ENCODE measurements at places on chromosomes 4 and X.

- DNase-seq: peak; percentile 16
These were observed 147.7 kb downstream of the RBM46 start for GRCh38 chr4:154928640-154929257.

GRCh38 chr4:76384052-76384451 lies 36.9 kb downstream of the CCDC158 start:
- DNase-seq: no peak

GRCh38 chr4:24763631-24764297 lies 31.6 kb upstream of the SOD3 start:
- no peak for DNase-seq

DNA sequence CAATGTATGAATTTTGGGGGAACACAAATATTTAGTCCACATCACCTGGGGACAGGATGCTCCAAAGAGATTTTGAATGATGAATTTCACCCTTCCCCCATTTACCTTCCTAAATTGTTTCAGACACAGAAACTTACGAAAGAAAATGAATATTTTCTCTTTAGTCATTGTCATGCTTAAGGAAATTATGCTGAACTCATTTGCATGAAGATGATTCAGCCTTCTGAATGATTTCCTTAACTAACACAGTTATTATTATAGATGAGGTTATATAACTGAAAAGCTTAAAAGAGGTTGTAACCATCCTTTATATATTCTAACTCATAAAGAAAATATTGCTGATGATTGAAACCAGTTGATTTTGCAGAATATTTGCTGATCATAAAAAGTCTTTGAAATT lies 61.1 kb downstream of the KCNIP4 start:
- DNase-seq: no peak

DNA sequence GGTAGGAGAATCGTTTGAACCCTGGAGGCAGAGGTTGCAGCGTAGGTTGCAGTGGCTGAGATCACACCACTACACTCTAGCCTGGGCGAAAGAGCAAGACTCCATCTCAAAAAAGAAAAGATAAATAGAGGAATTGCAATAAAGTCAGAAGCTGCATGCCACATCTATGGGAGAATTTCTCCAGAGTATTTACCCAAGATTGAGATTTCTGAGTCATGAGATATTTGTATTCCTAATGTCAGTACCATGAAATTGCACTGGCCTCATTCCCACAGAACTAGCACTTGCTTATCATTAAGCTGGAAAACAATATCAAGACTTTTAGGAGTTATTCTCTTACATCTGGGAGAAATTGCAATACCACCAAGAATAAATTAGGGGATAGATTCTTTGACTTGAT lies 37.4 kb downstream of the ASIC5 start:
- DNase-seq: no peak
